Stimulated activated CD8-positive, alpha-beta memory T cell treated with anti-CD3 and anti-CD28 coated beads, Interleukin-4, amount 100 ng/mL, for 24 hours (primary cell): ENCODE measurements at places on chromosomes 16 and 17.

- DNase-seq, result no peak
Observed at GRCh38 chr16:50269061-50269705, 2.8 kb downstream of the ADCY7 start.

GRCh38 chr17:56665864-56666263 is 72.4 kb downstream of the NOG start:
- DNase-seq, result no peak

DNA sequence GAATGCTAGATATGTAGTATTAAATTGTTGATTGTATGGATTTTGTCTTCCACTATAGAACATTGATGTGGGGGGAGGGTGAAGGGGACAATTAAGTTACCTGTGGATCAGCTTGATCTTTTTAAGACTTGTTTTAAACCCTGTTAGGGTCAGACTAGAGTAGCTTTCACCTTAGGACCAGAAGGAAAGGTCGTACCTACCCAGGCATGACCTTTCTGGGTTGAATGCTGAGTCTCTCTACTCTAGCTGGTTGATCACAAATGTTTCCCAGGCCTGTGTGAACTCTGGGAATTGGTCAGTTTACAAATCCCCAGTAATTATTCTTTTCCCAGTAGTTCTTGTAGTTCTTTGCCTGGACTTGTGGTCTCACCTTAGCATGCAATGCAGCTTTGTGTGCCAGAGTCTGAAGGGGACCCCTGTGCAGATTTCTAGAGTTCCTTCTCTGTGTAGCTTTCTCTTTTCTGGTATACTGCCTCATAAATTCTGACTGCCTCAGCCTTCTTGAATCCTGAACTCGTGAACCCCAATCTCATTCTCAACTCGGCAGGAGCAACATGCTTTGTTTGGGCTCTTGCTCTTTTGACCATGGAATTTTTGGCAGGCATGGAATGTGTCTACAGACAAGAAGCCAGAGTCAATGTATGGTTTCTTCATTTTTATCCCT is 54.1 kb downstream of the VMP1 start:
- DNase-seq, result no peak

- DNase-seq, result no peak
Observed at GRCh38 chr16:68642436-68643101, 2.5 kb upstream of the CDH3 start.

DNA sequence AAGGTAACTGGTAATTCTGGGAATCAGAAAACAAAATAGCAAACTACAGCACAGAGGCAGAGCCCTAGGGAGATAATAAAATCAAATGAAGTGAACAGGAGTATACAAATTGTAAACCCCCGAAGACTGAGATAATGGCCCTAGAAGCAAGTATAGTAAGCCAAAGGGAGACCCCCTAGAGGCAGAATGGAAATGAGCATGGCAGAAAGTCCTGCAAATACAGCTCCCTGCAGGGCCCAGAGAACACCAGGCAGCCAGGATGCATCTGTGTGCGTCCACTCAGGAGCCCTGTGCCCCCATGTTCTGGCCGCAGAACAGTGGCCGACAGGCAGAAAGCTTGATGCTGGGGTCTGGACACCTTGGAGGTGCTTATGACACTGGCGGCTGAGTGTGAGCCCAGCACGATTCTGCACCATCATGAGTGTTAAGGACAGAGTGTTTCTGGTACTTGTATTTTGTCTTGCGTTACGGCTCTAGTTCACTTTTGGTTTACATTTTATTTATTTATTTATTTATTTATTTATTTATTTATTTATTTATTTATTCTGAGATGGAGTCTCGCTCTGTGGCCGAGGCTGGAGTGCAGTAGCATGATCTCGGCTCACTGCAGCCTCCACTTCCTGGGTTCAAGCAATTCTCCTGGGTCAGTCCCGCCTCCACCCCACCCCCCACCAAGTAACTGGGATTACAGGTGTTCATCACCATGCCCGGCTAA is 48.7 kb downstream of the RGS9 start:
- no peak for DNase-seq

DNA sequence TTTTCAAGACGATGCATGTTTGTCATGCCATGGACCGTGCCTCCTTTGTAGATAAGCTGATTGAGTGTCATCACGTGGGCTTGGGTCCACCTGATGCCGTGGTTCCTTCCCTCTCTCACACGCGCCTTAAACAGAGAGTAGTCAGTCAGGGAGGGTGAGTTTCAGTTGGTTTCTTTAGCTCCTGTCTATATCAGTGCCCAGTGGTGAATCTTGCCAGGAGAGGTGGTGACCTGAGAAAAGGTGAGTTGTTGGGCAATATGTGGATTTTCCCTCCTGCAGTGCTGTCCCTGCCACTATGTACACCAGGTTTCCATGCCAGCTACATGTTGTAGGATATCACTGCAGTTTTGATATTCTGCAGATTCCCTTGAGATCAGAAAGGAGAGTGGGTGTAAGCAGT is 129.7 kb downstream of the LAT start:
- no peak for DNase-seq

DNA sequence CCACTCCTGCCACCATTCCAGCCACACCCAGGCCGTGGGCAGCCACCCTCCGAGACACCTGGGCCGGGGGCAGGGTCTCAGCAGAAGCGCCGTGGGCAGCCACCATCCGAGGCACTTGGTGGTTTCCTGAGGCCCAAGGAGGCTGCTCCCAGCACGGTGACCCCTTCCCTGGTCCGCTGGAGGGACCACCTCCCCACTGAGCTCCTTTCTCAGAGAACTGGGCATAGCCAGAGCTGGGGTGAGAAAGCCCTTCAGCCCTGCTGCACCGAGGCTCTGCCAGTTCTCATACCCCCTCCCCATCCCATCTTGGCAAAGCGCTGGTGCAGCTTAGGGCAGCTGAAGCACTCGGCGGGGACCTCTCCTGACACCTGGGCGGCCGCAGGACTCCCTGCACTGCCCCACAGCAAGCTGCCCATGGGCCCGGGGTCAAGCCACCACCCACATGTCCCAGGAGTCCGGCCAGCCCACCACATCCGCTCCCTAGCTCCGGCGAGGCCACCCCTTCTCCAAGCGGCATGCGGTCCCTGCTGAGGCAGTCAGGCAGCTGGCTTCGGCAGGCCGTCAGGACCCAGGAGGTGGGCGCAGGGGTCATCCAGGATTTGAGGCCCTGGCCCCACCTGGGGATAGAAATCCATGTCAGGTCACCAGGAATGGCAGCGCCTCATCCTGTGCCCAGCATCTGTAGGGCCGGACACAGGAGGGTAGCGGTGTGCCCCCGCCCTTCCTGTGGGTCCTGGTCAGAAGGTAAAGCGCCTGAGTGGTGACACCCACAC is 1.3 kb upstream of the CYBA start:
- no peak for DNase-seq

DNA sequence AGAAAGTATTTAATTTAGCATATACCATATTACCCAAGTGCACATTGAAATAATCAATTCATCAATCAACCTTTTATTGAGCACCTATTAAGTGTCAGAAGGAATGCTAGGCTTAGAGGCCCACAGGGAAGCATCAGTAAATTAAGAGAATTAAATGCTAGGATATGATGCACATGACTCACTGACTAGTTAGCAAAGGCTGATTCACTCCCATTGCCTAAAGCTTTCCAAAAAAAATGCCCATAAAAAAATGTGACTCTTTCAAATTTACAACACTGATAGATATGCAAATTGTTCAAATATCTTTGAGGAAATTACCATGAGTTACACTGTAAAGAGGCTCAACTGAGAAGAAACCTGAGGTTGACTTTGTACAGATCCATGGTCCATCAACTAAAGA is 883.3 kb downstream of the CDH11 start:
- no peak for DNase-seq

DNA sequence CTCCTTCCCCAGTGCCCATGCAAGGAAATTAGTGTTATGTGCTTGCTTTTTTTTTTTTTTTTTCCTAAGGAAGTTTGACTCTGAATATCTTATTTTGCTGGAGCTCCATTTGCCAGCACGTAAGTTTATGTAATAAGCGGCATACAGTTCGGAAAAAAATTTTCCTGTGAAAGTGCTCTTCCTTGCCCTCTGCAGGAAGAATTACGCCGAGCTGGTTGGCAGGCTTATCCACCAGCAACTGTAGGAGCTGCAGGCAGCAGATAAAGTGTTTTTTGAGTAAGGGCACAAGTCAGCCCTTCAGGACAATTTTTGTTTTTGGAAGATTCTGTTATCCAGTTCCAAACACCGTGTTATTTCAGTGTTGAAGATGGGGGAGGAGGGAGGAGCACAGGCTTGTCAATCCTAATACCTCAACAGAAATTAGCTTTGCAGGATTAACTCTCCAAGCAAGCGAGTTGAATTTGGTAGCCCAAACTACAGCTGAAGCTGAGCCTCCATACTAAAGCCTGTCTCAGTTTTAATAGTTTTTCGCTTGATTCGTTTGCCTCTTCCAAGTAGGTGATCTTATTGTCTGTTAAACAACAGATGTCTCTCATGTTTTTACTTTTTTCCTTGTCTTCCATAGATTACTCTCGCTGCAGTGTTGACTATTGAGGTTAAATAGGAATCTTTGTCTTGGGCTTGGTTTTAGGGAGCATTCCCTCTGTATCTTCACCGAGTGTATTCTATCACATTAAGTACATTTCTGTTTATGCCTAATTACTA is 1.1 kb downstream of the SPECC1 start:
- no peak for DNase-seq

GRCh38 chr17:8300627-8301242 is 5.5 kb upstream of the SLC25A35 start:
- peak; percentile 20 for DNase-seq

DNA sequence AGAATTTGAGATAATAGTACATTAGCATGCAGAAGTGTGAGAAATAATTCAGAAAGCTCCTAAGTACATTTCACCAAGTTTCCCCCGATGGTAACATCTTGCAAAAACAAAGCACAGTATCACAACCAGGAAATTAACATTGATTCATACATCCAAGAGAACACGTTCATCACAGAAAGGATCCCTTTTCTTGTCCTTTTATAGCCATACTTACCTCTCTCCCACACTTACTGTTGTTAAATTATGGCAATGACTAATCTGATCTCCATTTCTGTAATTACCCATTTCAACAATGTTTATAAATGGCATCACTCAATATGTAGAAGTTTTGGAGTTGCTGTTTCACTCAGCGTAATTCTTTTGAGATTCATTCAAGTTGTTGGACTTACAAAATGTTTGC is 1260.0 kb downstream of the CDH8 start:
- DNase-seq, result no peak

DNA sequence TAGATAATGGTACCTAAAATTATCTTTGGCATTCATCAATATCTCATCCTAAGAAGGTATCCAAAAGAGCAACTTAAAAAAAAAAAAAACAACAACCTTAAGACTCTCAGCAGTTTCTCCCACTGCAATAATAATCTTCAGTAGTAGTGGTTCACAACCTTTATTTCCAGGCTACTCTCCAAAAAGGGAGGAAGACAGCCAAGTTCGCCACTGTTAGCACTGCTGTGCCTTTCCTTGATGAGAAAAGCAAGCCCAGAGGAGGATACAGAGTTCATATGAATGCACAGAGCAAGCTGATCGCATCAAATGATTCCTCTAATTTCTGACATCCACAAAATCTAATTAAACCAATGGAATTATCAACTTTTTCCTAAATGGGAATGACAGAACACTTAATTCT is 199.4 kb downstream of the AATF start:
- no peak for DNase-seq

DNA sequence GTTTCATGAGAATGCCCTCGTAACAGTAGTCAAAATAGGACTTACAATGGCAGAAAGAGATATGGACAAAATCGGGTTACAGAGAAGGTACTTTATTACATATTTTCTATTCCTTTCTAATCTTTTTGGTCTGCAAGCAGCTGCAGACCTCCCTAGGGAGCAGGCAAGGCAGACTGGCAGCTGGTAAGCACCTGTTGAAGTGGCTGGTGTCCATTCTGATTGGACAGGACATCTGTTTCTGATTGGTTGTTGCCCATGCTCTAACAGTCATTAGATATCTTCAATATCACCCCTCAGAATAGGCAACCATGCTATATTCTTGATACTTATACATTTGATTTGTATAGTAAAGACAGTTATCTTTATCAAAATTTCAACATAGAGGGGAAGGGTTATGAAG is 606.3 kb downstream of the KCNJ2 start:
- DNase-seq, result no peak

DNA sequence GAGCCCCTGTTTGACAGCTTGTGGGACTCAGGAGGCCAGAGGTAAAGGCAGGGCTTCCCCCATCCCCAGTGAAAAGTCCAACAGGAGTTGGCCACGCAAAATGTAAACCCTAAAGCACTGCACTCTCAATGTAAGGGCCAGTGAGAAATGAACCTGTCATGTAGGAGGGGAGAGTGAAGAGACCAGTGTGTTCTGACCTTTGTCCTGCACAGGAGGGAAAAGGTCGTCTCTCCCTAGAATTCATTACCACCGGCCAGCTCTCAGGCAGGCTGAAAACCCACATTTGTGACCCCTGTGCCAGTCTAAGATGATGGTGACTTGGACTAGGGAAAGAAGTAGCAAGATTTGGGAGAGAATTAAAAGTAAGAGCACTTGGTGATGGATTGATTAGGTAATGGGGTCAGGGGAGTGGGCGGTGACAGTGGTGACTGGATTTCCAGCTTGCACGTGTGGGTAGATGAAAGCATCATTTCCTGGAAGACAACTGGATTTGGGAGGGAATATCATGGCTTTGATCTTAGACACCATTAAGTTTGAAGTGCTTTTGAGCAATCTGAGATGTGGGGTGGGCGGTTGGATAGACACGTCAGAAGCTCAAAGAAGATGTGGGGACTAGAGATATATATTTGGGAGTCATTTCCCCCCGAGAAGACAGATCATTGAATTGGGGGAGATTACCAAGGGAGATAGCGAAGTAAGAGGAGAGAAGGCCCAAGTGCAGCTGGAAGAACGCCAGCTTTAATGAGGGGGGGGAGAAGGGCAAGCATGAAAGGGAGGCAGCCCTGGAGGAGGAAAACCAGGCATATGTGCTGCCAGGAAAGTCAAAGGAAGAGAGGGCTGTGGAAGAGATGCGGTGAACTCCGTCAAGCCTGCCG is 119.5 kb downstream of the NTN1 start:
- DNase-seq, result no peak

DNA sequence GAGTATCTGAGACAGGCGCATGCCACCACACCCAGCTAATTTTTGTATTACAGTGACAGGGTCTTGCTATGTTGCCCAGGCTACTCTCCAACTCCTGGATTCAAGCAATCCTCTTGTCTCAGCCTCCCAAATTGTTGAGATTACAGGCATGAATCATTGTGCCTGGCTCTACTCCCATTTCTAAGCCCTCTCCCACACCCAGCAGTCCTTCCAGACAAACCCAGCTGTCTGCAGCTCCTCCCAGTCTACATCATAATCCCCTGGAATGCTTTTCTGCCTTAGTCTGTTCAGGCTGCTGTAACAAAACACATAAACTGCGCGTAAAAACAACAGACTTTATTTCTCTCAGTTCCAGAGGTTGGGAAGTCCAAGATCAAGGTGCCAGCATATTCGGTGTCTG is 144.5 kb downstream of the GRIN2A start:
- no peak for DNase-seq

- no peak for DNase-seq
Observed at GRCh38 chr16:54847207-54847606, 83.5 kb upstream of the IRX5 start.
